MV-4-11 (cell line): ENCODE measurements at places on chromosomes 4 and X.

- DNase-seq: peak; percentile 28
Observed at GRCh38 chrX:103533511-103534216, 14.4 kb upstream of the RAB40A start.

- DNase-seq: peak; percentile 70
Observed at GRCh38 chr4:170256807-170257206, 167.1 kb upstream of the AADAT start.

DNA sequence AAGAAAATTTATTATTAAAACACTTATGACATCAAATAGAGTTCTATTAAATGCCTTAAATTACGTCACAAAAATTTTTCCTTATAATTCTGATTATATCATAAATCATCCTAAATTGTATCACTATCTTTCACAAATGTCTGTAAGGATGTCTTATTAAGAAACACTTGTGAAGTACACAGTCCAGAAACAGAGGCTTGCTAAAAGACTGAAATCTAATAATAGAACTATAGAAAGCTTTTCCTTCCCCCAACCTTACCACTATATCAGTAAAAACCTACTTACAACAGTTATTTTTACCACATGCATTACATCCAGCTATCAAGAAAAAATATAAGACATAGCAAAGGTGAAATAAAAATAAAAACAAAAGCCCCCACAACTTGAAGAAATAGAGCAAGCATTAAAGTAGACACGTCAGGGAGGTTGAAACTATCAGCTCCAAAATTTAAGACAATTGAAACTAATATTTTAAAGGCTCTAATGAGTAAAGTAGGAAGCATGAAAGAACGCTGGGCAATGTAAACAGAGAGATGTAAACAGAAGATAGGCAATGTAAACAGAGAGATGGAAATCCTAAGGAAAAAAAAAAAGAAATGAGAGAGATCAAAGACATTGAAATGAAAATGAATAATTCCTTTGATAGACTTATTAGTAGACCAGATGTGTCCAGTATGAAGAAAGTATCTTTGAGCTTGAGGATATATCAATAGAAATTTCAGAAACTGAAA, 94.9 kb upstream of the TECRL start:
- DNase-seq: no peak

- DNase-seq: no peak
Observed at GRCh38 chr4:38873290-38873944, 5.8 kb downstream of the FAM114A1 start.

DNA sequence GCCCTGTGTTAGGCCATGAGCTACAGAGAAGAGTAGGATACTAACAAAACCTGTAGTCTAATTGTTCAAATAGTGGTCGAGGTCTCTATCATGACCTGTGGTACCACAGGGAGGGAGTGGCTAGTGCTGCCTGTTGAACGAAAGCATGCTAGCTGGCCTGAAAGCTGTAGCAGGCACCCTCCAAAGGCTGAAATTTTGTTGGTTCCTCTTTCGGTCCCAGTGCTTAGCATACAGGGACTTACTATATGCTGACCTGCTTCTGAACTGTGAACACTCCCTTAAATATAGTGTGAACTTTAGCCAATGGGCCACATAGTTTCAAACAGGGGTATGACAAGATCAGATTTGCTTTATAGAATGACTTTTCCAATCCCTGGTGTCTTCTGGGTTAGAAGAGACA, 113.4 kb downstream of the PJA1 start:
- peak; percentile 73 for DNase-seq

GRCh38 chrX:53445977-53446376, 11.8 kb upstream of the HSD17B10 start:
- DNase-seq: peak; percentile 34
